ENCODE measurements at places on chromosomes 7 and 10.

DNA sequence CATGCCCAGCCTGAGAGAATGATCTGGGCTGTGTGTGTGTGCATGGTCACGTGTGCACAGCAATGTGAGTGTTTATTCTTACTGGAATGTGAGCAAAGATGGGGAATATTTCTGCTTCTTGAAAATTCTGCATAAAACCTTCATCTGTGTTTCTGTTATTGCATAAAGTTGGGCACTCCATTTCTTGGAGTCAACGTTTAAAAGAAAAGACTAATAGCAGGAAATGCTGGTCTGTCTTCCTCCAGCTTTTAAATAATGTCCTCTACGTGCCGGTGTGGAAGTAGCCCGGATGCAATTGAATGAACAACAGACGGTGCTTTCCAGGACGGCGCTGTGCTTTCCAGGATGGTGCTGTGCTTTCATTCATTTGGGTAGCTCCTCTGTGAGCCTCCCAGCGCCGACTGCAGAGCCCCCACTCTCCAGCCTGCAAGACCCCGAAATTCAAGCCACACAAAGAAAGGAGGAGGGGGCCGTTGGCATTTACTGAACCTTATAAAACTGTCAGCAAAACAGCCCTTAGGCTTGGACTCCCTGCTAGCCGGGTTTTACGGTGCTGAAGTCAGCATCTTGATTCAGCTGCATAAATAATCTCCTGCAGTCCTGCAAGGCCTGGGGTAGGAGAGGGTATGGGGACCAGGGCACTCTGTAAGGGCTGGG, 158.2 kb upstream of the PRKCQ start:
- DNase-seq, result no peak

DNA sequence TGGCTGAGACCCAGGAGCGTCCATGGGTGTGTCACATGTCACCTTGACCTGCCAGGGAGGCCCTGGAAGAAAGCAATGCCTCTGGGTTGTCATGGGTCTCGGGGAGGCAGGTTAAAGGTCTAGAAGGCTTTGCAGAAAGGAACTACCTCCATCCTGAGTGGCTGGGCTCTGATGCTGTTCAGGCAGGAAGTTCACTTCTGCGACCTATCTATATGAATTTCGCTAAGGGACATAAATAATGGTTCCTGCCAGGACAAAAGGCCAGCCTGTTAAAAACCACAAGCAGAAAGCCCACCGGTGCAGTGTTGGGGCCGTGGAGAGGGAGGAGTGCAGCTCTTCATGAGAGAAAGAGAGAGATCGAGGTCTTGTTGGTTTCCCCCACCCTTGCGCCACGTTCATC, 182.9 kb downstream of the PTPN20 start:
- DNase-seq, result no peak

- DNase-seq, result no peak
Measured at GRCh38 chr7:145850636-145851035, 266.0 kb upstream of the CNTNAP2 start.

DNA sequence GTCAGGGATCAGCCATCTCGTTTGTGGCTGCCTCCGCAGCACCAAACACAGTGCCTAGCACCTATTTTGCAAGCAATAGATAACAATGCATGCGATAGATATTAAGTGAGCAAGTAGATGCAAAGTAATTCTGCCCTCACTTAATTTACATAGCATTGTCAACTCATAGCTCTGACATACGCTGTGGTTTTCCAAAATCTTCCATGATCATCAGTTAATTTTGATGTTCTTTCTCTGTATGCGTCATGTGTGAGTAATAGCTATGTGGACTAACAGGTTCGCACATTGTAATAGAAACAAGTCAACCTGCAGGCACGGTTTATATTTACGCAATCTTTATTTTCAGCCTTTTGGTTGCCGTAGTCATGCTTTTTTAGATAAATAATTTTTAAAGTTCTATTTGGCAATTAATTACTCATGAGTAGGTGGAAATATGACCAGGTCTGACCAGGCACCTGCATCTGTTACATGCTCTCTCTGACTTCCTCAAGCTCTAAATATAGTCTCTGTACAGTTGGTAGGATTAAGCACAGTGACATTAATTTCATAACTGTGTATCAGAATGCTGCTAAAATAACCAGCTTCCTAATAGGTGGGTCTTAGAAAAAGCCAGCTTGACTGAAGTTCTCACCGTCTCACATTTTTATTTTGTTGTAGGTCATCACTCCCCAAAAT, 13.3 kb downstream of the MAP3K8 start:
- no peak for DNase-seq

- no peak for DNase-seq
Measured at GRCh38 chr7:49783446-49783845, 10.0 kb downstream of the VWC2 start.

DNA sequence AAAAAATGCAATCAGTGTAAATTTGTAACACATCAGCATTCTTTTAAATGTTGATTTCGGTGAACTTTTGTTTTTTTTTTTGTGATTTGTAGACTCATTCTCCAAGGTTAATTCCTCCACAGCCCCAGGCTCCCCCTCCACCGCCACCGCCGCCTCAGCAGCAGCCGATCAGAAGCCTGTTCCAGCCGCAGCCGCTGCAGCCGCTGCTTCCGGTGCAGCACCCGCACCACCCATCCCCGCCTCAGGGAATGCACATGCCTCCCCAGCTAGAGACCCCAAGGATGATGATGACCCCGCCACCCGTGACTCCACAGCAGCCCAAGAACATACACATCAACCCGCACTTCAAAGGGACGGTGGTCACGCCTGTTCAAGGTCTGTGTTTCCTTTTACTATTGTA, 66.6 kb downstream of the RBM33 start:
- DNase-seq, result no peak

GRCh38 chr7:102935450-102936115, 22.8 kb downstream of the LRRC17 start:
- no peak for DNase-seq

- DNase-seq, result no peak
Measured at GRCh38 chr7:1134951-1135350, 25.0 kb downstream of the ZFAND2A start.

- no peak for DNase-seq
Measured at GRCh38 chr7:1815051-1815481, 145.0 kb downstream of the ELFN1 start.

DNA sequence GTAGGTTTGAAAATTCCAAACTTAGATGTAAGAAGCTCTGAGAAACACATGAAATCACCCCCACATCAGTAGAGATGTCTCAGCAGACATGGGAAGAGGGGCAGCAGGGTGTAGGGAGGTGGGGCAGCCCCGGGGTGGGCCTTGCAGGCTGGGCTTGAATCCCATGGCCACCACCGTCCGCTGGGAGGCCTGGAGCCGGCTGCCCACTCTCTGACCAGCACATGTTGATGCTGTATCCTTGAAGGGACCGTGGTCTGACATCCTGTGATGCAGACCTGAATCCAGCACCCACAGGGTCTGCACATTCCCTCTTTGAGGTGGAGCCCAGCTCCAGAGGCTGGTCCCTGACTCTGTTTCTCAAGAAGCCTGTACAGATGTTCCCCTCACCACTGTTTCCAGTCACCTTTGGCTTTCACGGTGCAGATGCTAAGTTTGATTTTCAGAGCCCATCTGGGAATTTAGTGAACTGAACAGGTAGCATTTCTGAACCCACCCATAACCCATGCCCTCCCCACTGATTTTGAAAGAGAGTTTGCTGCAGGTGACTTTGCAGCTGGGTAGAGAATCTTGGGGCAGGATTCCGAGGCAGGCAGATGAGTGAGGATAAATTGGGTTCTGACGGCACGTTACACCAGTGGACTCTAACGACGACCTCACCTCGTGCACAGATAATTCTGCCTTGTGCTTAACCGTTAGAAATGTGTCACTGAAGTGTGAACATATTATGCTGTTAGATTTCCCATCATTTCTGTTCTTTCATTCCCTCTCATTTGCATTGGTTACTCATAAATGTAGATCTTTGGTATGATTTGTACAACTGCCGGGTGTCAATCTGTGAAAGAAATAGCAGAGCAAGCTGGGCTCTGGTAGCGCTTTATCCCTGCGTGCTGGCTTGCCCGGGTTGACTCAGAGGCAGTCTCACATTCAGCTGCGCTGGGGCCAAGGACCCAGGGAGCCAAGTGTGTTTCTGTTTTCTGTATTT, 45.7 kb downstream of the IKZF1 start:
- no peak for DNase-seq

DNA sequence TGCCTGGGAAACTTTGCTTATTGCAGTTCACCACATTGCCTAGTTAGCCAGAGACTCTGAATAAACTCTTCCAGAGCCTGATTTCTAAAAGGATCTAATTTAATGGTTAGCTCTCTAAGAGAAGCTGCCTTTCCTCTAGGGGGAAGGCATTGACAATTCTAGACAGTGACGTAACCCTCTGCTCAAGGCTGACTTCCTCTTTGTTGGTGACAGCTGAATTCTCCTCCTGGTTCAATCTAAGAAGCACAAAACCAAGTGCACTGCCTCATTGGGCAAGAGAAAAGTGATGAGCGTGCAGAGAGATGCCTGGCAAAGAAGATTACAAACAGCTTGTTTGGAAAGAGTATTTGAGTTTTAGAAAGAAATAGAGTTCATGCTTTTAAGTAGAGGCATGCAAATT, 102.7 kb downstream of the MACC1 start:
- DNase-seq, result no peak

GRCh38 chr7:10015687-10016086, 958.0 kb upstream of the PHF14 start:
- DNase-seq, result no peak

GRCh38 chr10:69344591-69345252, 66.4 kb downstream of the HK1 start:
- no peak for DNase-seq

GRCh38 chr7:13117103-13117502, 429.7 kb downstream of the ARL4A start:
- DNase-seq, result no peak

DNA sequence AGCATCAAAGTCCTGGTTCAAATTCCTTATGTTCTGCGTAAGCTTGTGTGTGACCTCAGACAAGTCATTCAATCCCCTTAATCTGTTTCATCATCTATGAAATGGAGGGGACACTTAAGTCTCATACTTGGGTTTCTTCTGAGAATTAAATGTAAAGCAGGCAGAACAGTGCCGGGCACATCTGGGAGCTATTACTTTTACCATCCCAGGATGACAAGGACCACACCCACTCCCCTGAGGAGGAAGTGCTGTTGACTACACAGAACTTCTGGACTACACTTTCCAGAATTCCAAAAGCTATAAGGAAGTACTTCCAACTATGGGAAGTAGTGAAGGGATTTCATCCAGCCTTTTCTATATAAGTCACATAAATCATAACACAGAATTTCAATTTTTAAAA, 294.9 kb downstream of the IPMK start:
- no peak for DNase-seq

- DNase-seq, result no peak
Measured at GRCh38 chr10:110706690-110707098, 62.6 kb downstream of the RBM20 start.

GRCh38 chr10:61280303-61280702, 172.9 kb downstream of the TMEM26 start:
- DNase-seq, result no peak

- DNase-seq, result peak; percentile 6
Measured at GRCh38 chr7:144513334-144513733, 109.8 kb upstream of the NOBOX start.

- no peak for DNase-seq
Measured at GRCh38 chr7:6074612-6075380, 43.6 kb downstream of the ANKRD61 start.

DNA sequence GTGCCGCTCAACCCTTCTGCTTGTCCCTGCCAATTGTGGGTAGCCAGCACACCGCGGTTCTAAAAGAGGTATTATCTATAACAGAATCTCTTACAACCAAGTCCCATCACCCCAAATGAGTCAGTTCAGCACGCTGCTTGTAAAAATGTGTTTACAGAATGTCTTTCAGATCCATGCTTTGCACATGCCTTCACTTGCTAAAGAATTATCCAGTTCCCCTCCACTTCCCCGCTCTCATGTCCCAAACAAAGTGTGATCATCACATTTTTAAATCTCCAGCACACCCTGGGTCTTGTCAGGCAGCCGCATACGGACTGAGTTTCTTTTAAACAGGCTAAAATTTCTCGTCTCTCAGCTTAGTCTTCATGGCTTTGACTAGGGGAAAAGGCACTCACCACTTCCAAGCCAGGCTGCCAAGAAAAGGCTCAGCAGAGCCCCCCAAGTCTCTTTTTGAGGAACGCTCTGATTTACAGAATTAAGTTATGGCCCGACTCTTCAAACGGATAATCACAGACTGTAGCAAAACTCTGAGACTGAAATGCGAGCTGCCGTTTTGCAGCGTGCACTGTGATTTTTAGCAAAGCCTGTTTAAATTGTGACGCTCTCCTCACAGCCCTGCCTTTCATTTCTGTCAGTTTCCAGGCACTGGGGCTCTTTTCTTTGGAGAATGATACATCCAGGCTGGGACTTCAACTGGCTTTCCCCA, 29.8 kb upstream of the FGFR2 start:
- no peak for DNase-seq

- DNase-seq, result no peak
Measured at GRCh38 chr7:127996253-127997071, 34.8 kb downstream of the LRRC4 start.

GRCh38 chr10:97336942-97337831, 2.7 kb upstream of the FRAT2 start:
- no peak for DNase-seq

DNA sequence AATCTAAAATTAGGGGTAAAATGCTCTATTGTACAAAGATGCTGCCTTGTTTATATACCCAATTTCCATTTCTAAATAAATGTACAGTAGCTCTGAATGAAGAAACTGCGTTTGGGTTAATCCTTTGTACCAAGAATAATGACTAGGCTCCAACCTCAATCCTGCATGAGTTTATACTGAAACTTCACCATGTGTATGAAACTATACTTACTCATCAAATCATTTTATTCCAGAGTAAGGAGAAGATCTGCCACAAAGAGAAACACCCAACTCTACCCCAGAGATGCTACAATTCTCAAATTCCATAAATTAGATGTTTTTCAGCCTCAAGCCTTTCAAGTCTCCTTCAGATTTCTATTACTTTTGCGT, 53.8 kb upstream of the AKR1E2 start:
- DNase-seq, result no peak

GRCh38 chr7:35691827-35692307, 3.1 kb downstream of the HERPUD2 start:
- peak; percentile 26 for DNase-seq

DNA sequence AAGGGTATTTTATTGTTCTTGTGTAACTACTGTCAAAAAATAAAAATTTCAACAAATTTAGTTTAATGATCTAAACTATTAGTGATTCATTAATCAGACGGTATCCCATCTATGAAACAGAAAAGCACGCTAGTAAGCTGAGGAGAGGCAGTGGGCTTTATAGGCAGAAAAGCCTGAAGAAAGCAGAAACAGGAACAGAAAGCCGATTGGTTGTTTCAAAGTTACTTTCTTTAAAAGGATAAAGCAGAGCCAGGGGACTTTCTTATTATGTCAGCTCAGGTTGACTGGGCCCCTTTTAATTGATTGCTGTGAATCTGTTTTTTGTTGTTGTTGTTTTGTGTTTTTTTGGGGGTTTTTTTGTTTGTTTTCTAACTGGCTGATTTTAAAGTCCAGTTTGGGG, 105.5 kb downstream of the TES start:
- DNase-seq, result no peak

Data from 8988T (cell line).